ENCODE measurements at places on chromosomes 7 and 10.

DNA sequence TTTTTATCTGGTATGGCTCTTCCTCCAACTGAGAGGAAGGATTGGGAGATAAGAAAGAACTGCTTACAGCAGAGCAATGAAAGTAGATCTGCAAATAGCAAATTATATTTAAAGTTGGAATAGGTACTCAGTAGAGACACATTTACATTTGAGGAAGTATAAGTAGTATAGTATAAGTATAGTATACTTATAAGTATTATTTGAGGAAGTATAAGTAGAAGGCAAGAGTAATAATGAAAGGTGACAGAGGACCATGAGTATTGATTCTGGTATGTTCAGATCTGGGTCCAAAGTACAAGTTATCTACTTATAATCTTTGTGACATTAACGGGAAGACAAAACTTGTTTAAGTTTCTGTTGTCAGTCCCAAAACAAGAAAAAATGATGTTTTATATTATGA is 527.6 kb upstream of the SORCS1 start:
- H3K4me1 ChIP-seq: peaks cover 30% of the 10 kb centered on the region
- no peaks in the 10 kb centered on the region for H3K27me3 ChIP-seq
- DNase-seq: no peak
- H3K27ac ChIP-seq: no peak overlapping the region
- no peak overlapping the region for H3K4me3 ChIP-seq

GRCh38 chr10:91887272-91888076 is 21.8 kb downstream of the FGFBP3 start:
- H3K27me3 ChIP-seq: peaks cover 12% of the 10 kb centered on the region
- H3K36me3 ChIP-seq: no peaks in the 10 kb centered on the region
- DNase-seq: no peak
- H3K4me3 ChIP-seq: peak overlapping the region; percentile 57
- peak overlapping the region; percentile 23 for H3K27ac ChIP-seq

GRCh38 chr10:69080226-69080625 is 7.7 kb upstream of the SRGN start:
- no peaks in the 10 kb centered on the region for H3K36me3 ChIP-seq
- DNase-seq: no peak
- H3K27ac ChIP-seq: no peak overlapping the region

DNA sequence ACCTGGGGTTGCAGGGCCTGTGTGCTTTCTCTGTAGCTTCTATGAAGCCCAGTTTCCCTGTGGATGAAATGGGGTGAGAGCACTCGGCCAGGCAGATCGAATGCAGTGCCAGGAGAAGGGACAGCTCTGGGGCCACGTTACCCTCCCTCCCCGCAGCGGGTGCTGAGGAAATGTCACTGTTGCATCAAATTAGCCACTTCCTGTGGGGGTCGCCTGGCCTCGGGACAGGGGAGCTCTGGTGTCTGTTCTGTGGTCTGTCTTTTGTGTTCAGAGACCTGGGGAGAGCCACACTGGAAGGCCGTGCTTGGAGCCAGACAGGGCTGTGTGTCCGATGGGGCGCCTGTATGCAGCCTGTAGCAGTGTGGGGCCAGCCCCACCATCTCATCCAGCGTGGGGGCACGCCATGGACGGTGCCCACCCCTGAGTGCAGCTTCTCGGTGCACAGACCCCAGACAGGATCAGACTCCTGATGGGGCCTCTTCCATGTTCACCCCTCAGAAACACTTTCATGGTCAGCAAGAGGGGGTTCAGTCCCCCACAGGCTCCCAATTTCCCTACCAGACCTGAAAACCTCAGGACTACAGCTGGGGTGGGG is 13.6 kb downstream of the TTYH3 start:
- no peaks in the 10 kb centered on the region for H3K27me3 ChIP-seq
- peaks cover 46% of the 10 kb centered on the region for H3K4me1 ChIP-seq
- H3K27ac ChIP-seq: peak overlapping the region; percentile 21
- no peaks in the 10 kb centered on the region for H3K36me3 ChIP-seq
- no peak for DNase-seq
- no peak overlapping the region for H3K4me3 ChIP-seq

DNA sequence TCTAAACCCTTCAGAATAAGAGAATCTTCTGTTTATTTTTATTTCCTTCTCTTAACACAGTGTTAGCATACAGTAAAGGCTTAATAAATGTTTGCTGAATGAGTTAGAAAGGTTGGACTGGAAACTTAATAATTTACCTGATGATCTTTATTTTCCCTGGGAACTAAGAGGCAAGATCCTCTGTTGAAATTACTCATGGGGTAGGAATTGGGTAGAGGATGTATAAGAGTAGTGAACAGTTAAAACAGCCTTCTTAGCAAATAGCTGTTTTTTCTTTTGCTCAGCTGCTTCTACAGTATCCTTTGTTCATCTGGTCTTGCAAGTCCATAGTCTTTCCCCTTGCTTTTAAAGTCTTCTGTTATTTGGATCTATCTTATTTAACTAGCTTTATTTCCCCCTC is 80.0 kb downstream of the AKAP9 start:
- no peak overlapping the region for H3K4me3 ChIP-seq
- no peak for DNase-seq
- H3K4me1 ChIP-seq: no peaks in the 10 kb centered on the region
- H3K36me3 ChIP-seq: peaks cover 20% of the 10 kb centered on the region
